B cell (primary cell): ENCODE measurements at places on chromosomes 6 and 20.

DNA sequence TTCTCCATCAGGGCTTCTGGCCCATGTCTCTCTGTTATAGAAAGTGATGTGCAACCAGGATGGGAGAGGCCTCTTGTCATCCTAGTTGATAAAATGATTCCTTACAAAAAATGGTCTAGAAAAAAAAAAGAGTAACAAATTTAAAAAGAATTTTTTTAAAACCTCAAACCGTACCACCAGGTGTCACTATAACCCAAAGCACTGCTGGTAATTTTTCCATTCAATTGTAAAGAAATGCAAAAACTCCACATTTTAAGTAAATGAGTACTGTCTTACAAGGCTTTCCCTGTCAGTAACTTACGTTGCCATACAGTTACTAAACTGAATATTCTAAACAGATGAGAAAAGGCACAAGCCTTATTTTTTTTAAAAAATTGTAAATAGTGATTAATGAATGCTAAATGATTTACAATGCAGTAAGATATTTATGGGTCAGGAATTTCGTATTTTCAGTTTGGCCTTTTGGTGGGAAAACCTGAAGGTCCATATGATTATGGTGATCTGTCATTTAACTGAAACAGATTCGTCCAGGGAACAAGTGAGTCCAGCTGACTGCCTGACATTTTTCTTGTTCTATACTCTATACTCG is 95.4 kb downstream of the OGFRL1 start:
- peak; percentile 54 for DNase-seq

DNA sequence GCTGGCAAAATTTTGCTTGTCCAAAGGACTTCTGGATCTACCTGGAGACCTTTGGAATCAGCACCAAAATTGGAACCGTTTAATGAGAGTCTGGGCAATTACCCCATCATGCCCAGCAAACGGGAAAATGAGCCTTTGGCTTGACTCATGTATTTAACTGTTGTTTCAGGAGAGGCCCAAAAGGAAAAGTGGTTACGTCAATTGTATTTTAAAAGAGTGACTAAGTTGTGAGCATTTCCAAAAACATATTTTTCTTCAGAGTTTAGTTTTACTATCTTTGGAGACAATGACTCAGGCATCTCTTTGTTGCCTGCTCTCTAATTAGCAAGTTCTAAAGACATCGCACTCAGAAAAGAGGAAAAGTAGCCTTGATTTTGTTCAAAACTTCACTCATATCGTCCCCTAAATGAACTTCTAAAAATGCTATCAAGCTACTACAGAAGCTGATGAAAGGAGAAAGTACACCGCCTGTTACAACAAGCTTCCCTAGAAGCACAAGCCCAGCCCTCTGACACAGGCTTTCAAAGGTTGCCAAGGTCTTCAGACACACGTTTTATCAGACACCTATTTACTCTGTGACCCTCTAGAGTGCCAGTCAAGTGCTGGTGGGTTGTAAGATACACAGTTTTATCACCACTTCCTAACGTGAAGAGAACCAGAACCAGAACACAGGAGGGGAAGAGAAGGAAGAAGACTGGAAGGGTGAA is 146.2 kb downstream of the TBX18 start:
- no peak for DNase-seq

- no peak for DNase-seq
These were observed 106.3 kb downstream of the PRKN start for GRCh38 chr6:162621246-162621645.

DNA sequence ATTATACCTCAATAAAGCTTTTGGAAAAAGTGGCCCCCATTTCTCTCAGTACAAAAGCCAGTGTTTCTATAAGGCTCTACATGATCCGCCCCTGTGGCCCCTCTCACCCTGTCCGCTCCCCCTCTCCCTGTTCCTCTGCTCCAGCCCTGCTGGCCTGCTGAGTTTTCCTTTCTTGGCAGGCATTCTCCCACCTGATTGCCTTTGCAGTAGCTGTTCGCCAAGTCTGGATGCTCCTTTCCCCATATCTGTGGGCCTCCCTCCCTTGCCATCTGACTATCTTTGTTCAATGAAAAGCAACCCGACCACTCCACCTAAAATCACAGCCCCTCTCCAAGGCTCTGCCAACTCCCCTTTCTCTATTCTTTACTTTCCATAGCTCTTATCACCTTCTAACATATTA is 33.2 kb downstream of the CDH22 start:
- DNase-seq = no peak

DNA sequence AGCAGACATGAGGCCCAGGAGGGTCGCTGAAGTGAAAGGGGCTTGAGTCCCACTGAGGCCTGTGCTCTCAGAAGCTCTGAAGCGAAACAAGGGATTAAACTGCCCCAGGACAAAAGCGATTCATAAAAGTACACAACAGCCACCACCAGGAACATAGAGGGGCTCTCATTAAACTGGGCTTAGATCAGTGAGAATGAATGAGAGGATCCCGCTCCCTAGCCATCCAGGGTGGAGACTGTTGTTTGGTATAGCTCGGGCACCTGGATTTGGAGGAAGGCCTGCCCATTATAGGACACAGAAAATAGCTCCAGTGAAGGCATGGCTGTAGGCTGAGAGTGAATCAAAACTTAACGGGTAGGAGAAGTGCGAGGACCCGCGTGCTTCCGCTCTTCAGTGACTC is 91.6 kb upstream of the TAB2 start:
- no peak for DNase-seq

GRCh38 chr20:49803418-49803817 is 9.2 kb upstream of the SLC9A8 start:
- DNase-seq = no peak

DNA sequence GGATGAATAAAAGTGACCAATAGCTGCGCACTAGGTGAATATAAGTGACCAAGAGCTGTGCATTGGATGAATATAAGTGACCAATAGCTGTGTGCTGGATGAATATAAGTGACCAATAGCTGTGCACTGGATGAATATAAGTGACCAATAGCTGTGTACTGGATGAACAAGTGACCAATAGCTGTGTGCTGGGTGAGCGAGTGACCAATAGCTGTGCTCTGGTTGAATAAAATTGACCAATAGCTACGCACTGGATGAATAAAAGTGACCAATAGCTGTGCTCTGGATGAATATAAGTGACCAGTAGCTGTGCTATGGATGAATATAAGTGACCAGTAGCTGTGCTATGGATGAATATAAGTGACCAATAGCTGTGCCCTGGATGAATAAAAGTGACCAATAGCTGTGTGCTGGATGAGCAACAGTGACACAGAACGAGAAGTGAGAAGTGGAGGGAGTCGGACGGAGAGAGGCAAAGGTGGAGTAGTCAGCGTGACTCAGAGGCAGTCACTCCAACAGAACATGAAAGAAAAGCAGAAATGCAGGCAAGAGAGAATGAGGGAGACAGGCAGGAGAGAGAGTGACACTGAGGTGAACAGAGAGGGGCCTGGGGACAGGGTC is 38.5 kb downstream of the RBM38 start:
- peak; percentile 60 for DNase-seq

- DNase-seq = no peak
These were observed 23.0 kb downstream of the IL17F start for GRCh38 chr6:52221302-52221701.

- no peak for DNase-seq
These were observed 18.3 kb downstream of the VAPB start for GRCh38 chr20:58407201-58407873.

GRCh38 chr20:32780278-32780677 is 18.1 kb downstream of the DNMT3B start:
- no peak for DNase-seq

DNA sequence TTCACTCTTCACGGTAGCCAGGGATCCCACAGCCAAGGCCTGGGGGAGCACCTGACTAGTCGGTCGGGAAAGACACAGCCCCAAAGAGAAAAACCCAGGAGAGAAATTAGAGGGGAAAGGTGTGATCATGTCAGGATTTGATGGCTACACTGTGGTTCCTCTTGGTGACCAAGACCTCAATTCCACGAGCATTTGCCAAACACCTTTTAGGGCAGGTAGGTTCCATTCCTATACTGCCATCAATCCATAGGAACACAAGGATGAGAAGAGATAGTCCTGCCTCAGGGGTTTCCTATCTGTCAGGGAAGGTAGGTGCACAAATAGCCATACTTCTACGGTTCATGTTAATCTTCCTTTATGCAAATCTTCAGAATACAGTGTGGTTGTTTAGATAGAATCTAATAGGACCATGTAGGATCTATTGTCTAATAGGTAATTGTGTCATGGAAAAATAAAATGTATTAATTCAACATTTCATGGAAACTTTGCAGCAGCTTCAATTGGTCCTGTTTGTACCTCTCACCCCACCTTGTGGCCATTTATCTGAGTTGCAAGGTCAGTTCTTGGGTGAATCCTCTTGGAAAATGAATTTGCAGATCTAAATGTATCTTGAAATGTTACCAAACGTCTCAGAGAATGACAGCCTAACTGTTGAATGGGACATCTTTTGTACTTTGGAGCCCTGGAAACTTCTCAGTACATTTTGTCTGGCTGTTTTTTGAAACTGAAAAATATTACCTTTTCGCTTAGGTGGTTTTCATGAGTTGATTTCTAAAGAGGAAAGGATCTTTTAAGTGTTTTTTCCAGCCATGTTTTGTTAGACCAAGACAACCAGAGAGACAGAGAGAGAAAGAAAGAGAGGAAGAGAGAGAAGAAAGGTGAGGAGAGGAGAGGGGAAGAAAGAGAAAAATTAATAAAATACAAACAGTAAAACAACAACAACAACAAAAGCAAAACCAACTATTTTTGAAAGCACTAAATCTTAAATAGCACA is 33.7 kb upstream of the IYD start:
- peak; percentile 66 for DNase-seq

- no peak for DNase-seq
These were observed 132.9 kb upstream of the MCHR2 start for GRCh38 chr6:100126790-100127484.

DNA sequence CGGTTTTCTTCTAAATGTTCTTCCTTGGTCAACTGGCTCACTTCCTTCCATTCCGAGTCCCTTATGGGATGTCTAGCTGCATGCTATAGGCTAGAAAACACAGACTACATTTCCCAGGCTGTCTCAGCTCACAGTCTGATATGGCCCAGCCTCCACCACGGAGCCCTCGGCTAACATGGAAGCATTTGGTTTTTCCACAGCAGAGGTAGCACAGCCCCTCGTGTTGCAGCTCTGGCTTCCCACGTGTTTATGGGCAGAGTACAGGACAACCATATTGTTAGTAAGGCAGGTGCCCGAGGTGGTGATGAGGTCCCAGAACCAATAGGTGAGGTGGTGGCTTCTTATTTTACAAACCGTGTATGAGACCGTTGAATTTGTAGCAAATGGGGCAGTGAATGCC is 8.7 kb downstream of the GPLD1 start:
- DNase-seq = no peak

- DNase-seq = peak; percentile 60
These were observed 5.4 kb downstream of the DUSP22 start for GRCh38 chr6:297571-298232.

- DNase-seq = no peak
These were observed 310.8 kb downstream of the BMP7 start for GRCh38 chr20:56955680-56956079.

DNA sequence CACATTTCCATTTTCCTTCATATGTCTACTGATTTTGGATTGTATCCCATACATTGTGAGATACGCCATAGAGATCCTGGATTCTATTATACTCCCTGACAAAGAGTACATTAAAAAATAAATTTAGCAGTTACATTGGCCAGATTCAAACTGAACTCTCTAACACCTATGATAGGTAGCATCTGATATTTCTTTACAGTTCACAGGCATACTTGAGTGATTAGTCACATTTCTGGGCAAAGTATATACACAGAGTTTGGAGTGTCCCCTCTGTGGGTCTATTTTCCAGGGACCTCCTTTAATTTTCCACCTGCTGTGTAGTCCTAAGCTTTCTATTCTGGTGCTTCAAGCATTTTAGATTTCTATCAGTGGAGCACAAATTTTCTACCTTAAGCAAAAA is 96.4 kb downstream of the TBC1D32 start:
- no peak for DNase-seq

GRCh38 chr6:2794171-2794730 is 29.1 kb downstream of the WRNIP1 start:
- no peak for DNase-seq

DNA sequence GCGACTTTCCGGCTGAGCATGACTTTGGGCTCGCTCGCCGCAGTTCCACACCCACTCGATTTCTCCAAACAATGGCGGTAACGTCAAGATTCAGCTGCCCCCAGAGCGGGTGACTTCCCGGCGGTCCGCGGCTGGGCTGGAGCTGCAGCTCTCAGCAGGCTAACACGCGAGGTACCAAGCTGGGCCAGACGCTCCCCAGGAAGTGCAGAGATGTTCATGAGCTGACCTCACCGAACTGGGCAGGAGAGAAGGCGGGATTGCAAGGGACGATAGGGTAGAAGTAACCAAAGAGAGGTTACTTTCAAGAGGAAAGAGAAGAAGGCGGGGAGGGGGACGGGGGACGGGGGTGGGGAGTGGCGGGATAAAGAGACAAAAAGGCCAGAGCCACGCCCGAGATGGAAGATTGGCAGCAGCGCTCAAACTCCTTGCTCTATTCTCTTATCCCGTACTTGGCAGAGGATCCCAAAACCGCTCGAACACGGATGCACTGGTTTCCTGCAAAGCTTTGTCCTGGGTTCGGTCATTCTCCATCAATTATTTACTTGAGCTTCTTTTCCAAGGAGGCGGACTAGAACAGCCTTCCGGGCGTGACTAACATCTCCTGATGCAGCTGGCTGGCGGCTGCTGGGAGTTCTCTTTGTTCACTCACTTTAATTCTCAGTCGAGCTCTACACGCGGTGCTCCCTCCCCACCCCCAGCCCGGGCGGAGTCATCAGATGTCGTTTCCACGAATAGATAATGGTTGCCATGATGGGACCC is at the start of gene MTCL3:
Gene MTCL3 (minus strand): TSS at position 626 of the 759 bp plus-strand sequence.
- no peak for DNase-seq

DNA sequence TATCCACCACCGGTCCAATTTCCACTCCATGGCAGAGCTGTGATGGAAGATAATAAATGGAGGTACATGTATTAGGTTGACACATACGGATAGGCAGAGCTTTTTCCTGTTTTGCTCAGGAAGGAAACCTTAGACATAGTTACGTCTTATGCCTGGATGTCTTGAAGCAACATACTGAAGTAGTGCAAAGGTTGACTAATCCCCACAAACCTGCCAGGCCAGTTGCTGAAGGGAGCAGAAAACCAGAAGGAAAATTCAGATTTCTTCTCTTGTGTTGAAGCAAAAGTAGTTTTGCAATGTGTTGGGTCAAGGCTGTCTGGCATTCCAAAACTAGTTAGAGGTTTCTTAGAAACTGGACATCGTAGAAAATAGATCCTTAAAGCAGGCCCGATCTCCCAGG is 68.7 kb downstream of the PHACTR1 start:
- no peak for DNase-seq

GRCh38 chr20:37346236-37346534 is 245 bp downstream of the SRC start:
- no peak for DNase-seq

DNA sequence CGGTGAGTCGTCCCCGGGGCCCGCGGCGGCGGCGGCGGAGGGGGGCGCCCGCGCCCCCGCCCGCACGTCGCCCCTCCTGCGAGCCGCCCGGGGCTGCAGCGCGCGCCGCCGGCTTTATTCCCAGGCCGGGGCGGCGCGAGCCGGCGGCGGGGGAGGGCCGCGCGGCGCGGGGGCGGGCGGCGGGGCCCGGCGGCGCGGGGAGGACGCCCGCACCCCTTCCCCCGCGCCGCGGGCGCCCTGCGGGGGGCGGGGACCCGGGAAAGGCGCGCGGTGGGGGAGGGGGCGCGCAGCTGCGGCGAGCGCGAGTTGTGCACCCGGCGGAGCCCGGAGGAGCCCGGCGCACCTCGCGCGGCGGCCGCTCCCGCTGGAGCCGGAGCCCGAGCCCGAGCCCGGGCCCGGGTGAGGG is 646 bp downstream of the HMGA1 start:
- DNase-seq = no peak
